ENCODE measurements at places on chromosomes 1 and 21.
A peak's percentile ranks its signal among the peaks of the same experiment; 100 is the strongest.

DNA sequence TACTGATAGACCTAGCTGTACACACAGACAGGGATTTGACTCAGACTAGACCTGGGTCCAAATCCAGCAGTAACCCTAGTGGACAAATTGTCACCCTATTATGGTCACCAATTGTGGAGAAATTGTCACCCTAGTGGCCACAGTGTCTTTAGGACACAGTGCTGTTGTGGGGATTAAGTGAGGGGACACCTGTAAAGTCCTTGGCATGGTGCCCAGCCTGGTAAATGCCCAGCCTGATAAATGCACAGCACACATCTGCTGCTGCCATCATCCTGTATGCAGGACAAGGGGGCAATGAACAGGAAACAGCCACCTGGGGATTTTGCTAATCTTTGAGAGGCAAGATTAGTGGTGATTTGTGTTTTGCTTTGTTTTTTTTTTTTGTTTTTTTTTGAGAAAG is 2.3 kb downstream of the TMEM61 start:
- peak; percentile 14 for DNase-seq

GRCh38 chr21:36647279-36648093 is 51.4 kb upstream of the SIM2 start:
- DNase-seq = peak; percentile 45

- no peak for DNase-seq
These were observed 49.1 kb downstream of the EBNA1BP2 start for GRCh38 chr1:43123031-43123430.

GRCh38 chr1:51518033-51518585 is 957 bp downstream of the EPS15 start:
- DNase-seq = no peak

DNA sequence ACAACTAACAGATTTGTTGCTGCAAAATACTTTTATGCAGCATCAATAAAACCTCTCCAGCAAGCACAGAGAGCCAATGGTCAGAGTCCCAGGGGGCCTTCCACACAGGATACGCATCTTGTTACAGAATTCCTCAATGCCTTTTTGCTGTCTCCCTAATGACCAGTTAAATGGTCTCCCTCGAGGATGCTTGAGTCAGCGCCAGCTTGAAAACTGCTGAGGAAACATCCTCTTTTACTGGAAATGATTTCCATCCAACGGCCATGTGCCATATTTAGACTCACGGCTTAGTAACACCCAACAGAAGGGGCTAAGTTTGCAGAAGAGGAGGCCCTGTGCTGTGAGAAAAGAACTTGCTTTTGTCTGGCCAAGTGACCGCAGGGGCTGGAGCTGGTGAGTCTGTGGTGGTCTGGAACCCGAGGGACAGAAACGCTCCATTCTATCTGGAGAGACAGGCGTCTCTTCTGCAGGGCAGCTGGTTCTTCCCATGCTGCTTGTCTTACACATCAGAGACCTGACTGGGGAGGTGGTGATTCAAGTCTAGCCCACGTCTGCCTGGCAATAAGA is 496.4 kb downstream of the SETD4 start:
- DNase-seq = no peak

- DNase-seq = no peak
These were observed 140.4 kb upstream of the ADGRL2 start for GRCh38 chr1:81660286-81660685.

DNA sequence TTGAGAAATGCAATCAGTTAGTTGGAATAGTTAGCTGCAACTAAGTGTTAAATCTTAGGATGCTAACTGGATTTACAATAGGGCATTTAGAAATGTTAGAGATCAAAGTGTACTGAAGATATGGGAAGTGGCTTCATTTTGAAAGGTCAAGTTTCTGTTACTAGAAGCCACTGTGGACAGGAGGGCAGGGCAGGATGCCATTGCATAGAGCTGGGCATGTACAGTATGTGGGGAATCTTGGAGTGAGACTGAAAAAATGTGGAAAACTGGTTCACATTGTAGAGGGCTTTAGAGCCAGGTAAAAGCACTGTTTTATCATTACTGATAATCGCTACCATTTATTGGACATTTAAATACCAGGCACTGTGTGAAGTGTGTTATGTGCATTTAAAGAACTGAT is 31.0 kb downstream of the ARID1A start:
- no peak for DNase-seq

- DNase-seq = no peak
These were observed at the start of gene CRB1 for GRCh38 chr1:197268012-197268411. TSS of gene CRB1 (plus strand) at chr1:197268252. CDS start at chr1:197268413, 161 bp downstream.

DNA sequence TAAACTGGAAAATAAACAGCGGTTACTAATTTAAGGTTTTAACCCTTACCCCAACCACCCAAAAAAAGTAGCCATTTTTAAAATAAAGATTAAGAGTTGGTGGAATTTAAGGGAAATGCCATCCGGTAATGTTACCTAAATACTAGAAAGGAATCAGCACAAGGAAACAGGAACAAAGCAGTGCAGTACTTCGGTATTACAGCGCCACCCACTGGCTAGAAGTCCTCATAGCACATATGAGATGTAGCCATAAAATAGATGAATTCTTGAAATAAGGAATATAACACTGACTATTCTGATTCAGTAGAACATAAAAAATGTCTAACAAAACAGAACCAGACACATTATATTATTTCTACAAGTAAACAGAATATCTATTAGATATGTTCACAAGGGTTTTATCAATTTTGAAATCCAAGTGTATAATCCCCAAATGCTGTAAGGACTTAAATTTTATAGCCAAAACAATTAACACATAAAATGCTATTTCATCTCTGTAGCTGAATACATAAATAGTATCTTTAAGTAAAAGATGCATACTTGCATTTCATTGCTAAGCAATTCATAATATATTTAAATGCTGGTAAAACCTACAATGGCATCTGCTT is 58.8 kb downstream of the FRRS1 start:
- DNase-seq = no peak

DNA sequence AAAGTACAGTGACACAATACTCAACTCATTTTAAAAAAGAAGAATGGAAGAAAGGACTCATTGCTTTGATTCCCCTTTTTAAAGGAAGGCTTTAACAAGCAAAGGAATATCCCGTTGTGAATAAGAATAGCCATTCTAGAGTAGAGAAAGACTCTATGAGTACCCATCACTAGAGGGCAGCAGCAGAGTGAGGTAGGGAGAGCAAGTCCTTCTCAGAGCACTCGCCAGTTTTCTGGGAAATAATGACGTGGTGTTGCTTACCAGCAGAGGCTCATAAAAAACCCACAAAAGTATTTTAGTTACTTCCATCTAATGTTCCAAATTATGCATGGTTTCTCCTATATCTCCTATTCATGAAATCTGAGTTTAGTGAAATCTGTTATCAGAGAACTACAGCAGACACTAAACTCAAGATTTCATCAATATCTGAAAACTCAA is 74.6 kb downstream of the USP24 start:
- DNase-seq = no peak

- DNase-seq = peak; percentile 53
These were observed 15.7 kb downstream of the HYI start for GRCh38 chr1:43438006-43438405.

- DNase-seq = no peak
These were observed 256.6 kb upstream of the PTBP2 start for GRCh38 chr1:96464991-96465390.

GRCh38 chr1:154773551-154773950 is 96.5 kb downstream of the KCNN3 start:
- no peak for DNase-seq

DNA sequence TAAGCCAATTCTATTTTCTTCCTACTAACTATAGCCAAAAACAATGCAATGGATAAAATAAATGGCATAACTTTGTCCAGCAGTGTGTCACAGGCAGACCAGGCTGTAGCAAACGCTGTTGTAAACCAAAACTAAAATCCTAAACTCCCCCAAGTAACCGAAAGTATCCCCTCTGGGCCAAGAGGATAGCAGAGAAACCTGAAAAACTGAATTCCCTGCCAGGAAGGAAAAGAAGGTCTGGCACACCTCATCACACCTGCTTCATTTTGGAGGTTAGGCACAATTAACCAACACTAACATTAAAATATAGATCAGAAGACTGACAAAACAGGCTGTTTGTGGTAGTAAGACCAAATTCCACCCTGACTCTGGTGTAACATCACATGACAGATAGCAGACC is 356.8 kb upstream of the C1orf87 start:
- DNase-seq = no peak

- DNase-seq = no peak
These were observed 16.3 kb downstream of the CRB1 start for GRCh38 chr1:197284325-197284724.

DNA sequence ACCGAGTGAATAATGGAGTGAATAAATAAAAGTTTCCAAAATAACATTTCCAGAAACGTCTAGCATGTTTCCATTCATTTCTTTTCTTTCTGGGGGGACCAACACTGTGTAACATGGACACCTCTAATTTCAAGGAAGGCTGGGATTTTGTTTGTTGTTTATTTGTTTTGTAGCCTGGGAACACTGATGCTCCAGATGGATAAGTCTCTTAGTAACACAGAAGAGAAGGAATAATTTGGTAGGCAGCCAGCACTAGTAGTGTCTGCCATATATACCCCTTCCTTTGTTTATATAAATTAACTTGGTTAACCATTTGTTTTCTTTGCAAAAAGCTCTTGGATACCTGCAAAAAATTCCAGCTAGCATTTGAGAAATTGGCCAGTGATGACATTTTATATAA is 411.4 kb upstream of the DEPDC1 start:
- DNase-seq = no peak

DNA sequence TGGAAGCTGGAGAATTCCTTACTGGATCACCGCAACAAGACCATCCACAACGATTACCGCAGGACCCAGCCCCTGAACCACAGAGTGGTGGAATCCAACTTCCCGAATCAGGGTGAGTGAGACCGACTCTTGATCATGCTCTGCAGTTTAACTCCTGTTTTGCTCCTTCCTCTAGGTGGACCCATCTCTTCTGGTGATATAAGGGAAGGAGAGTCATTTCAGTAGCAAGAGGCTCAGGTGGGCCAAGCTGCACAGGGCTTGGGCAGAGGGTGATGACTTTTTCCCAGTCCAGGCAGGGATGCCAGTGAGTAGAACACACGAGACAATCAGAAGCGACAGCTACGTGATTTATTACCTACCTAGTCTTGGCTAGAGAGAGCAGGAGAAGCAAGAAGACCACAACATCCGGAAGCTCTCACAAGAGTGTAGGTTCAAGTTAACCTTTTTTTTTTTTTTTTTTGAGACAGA is 25.2 kb downstream of the CA6 start:
- DNase-seq = no peak

GRCh38 chr1:180947499-180947885 is 34.8 kb downstream of the KIAA1614 start:
- DNase-seq = no peak

- no peak for DNase-seq
These were observed 14.4 kb upstream of the SLC2A7 start for GRCh38 chr1:9040659-9041030.

DNA sequence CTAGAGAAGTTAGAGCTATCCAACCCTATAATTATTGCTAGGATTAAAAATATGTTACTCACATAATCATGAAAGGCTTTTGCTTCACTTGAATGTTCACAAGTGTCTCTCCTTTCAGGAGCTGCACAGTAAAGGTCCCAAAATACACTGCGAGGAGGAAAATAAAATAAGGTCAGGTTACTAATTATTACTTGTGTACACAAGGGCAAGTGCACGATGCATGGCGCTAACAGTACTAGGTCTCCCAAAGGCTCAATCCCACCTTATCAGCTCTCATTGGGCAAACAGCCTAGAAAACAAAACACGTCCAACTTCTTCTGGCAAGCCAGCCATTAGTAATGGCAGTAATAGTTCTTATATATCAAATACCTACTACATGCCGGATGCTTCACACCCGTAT is 4.4 kb downstream of the SSBP3 start:
- DNase-seq = no peak

- DNase-seq = peak; percentile 1
These were observed 60.2 kb downstream of the TRABD2B start for GRCh38 chr1:47936916-47937551.

- DNase-seq = no peak
These were observed 33.9 kb downstream of the CAPN9 start for GRCh38 chr1:230781131-230781530.

DNA sequence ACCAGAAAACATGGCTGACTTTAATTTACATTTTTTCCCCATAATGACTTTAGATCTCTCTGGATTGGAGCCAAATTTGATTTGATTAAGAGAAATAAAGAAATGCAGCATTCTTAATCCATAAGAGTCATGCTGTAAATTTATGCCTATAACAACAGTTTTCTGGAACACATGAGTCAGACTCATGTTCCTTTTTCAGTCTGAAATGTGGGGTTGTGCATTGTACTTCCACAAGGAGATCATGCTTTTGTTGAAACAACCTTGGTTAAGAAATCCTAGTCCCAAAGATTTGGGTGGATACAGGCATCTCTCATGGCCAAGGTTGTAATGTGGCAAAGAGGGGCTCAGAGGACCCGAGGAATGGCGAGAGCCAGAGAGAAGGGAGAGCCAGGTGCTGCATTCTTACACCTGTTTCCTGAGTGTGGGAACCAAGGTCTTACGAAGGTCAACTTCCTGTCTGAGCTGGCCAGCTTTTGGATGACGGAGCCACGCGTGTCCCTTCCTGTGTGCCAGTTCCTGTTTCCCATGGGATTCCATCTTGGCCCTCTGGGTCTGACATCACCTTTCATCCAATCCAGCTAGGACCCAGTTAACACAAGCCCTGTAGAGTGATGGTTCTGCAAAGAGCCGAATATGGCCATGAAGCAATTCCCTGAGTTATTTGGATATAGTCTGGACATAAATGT is 23.1 kb downstream of the CLDN14 start:
- DNase-seq = no peak

- DNase-seq = no peak
These were observed 10.8 kb upstream of the PTPRC start for GRCh38 chr1:198628067-198628455.

GRCh38 chr21:42490720-42491119 is 5.3 kb downstream of the RSPH1 start:
- DNase-seq = no peak

- DNase-seq = no peak
These were observed 71.0 kb upstream of the GNG4 start for GRCh38 chr1:235720544-235720943.

- DNase-seq = peak; percentile 97
These were observed 12.8 kb downstream of the ADAMTSL4 start for GRCh38 chr1:150561974-150562445.

DNA sequence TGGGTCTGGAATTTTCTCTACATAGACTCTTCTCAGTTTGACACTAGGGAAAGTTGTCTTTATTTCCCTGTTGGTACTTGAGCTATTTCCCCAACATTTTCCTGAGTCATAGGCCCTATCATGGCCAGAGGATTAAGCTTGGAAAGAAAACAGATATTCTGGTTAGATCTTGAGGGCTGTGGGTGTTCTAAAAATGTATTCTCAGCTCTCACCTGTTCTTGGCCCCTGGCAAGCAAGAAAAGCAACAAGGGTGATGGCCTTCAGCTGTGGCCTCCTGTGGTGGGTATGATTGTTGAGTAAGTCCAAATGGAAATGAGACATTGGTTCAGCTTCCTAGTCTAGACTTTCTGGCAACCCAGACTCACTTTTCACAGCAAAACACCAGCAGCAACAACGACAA is 17.4 kb upstream of the LCE3A start:
- no peak for DNase-seq

All from mesenteric fat pad (tissue), 1 donor.